ENCODE measurements at places on chromosomes 1 and 21.

- no peak for DNase-seq
Observed at GRCh38 chr1:43932786-43933385, 715 bp upstream of the ARTN start.

- DNase-seq, result no peak
Observed at GRCh38 chr1:29259802-29260441, 23.6 kb downstream of the PTPRU start.

DNA sequence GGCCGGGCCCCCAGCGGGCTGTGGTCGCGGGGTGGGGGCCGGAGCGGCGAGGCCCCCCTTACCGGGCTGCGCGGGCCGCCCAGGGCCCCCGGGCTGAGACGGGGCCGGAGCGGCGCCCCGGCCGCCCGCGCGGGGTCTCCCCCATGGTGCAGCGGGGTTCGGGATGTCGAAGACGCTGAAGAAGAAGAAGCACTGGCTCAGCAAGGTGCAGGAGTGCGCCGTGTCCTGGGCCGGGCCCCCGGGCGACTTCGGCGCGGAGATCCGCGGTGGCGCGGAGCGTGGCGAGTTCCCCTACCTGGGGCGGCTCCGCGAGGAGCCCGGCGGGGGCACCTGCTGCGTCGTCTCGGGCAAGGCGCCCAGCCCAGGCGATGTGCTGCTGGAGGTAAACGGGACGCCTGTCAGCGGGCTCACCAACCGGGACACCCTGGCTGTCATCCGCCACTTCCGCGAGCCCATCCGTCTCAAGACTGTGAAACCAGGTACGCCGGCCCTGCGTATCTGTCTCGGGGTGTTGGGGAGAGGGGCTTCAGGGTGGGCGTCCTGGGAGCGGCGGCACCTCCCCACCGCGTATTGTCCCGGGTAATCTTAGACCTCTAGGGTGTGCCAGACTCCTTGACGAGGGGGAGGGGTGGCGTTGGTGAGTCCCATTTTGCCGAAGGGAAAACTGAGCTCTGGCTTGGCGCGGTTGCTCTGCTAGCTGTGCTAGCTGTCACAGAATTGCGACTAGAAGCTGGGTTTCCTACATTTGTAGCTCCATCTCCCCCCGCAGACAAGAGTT is 745 bp downstream of the MAGI3 start:
- DNase-seq, result peak; percentile 35

DNA sequence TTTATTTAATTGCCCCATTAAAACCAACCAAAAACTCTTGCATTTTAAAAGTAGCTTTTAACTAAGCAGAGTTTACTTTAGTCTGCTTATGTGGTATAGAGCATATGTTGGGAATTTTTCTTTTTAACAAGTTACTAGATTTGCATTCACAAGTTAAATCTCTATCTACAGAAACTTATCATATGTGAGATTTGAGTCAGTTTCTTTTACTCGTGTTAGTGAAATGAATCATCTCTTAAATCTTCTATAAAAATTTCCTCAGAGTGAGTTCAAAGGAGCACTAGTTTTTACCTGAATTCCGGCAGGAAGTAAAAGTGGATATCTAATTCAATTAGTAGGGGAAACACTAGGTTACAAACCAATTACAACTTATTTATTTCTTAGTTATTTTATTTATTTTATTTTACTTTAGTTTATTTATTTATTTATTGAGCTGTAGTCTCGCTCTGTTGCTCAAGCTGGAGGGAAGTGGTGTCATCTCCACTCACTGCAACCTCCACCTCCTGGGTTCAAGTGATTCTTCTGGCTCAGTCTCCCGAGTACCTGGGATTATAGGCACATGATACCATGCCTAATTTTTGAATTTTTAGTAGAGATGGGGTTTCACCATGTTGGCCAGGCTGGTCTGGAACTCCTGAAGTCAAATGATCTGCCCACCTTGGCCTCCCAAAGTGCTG is 1609.6 kb upstream of the B3GALT2 start:
- no peak for DNase-seq

DNA sequence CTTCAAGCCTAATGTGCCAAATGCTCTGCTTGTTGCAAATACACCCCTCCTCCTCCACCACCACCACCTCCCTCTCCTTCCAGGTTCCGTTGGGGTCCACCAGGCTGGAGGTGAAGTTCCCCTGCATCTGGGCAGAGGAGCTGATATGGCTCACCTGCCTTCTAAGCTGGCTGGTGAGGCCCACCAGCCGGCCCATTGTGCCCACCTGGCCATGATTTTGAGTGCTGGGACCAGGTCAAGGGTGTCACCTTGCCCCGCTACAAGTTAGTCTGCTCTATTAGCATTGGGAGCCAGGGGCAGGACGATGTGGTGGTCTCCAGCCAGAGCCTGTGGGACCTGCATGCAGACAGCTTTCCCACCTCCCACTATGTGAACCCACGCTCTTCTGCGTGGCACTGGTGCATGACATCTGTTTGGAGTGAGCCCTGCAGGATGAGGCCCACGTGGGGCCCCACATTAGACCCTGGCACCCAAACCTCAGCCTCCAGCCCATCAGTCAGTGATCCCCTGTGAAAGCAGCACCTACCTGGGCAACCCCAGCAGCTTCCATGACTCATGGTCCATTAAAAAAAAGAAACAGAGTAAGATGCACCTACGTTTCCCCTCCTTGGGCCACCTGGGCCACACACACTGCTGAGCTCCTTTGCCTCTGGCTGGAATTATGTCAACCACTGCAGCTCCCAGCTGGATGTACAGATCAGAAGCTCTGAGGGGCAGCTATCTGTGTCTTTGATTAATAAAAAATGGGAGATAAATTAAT is 15.6 kb upstream of the CDCP2 start:
- no peak for DNase-seq

DNA sequence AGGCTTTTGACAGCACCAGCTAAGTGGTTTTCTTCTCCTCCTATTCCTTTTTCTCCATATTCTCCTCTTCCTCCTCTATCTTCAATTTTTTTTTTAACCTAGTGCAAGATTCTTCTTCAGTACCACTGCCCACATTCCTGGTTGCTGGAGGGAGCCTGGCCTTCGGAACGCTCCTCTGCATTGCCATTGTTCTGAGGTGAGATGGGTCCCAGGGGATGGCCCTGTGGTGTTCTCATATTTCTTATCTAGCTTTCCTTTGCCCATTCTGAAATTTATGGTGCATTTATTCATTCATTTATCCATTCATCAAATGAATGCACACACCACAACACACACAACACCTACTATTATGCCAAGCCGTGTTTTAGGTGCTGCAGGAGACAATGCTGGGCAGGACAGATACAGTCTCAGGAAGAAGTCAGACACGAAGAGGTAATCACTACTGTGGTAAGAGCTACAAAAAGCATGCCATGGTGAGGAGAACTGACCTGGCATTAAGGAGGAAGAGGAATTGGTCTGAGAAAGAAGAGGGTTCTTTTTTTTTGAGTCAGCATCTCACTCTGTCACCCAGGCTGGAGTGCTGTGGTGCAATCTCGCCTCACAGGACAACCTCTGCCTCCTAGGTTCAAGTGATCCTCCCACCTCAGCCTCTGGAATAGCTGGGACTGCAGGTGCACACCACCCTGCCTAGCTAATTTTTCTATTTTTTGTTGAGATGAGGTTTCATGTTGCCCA is 47.5 kb upstream of the TDRD10 start:
- no peak for DNase-seq

- DNase-seq, result no peak
Observed at GRCh38 chr21:27359141-27359540, 392.3 kb upstream of the ADAMTS5 start.

GRCh38 chr1:225389843-225390242 is 38.0 kb downstream of the LBR start:
- DNase-seq, result no peak

- no peak for DNase-seq
Observed at GRCh38 chr1:161092621-161093028, 3.3 kb upstream of the NECTIN4 start.

GRCh38 chr1:30887485-30888315 is 20.9 kb downstream of the SDC3 start:
- no peak for DNase-seq

DNA sequence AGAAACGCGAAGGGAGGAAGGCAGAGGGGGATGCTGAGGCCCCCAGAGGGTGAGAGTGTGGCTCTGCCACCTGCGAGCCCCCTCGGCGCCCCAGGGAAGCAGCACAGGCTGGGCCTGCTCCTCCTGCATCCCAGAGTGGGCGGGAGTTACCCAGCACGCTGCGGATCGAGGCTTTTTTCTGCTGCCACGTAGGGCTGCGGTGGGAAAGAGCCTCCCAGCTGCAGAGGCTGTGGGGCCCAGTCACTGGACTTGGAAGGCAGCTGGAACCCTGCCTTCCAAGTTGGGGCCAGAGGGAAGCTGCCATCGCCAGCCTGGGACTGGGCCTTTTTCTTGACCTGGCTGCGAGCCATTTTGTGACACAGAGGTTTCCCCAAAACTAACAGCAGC is 2.3 kb upstream of the GRIK3 start:
- no peak for DNase-seq

DNA sequence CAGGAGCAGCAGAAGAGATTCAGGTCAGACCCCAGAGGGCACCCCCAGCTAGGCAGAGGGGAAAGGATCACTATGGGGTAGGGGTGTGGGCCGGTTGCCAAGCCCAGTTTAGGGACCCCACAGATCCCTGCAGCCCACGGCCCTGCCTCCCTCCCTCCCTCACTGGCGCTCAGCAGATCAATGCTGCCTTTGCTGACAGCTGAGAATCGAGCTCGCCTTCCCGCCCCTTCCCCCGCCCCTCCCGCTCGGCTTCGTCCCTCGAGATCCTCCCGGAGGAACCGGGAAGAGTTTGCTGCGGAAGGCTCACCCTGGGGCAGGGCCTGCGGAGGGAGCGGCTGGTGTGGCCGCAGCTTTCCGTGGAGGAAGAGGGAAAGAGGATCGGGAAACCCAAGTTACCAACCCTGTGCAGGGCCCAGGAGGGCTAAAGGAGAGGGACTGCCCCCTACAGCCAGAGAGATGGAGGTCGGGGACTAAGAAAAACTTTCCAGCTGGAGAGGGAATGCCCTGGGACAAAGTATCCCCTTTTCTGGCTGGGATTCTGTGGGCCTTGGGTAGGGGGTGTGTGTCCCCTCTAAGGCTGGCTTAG is 1.1 kb upstream of the KCNQ4 start:
- DNase-seq, result no peak

DNA sequence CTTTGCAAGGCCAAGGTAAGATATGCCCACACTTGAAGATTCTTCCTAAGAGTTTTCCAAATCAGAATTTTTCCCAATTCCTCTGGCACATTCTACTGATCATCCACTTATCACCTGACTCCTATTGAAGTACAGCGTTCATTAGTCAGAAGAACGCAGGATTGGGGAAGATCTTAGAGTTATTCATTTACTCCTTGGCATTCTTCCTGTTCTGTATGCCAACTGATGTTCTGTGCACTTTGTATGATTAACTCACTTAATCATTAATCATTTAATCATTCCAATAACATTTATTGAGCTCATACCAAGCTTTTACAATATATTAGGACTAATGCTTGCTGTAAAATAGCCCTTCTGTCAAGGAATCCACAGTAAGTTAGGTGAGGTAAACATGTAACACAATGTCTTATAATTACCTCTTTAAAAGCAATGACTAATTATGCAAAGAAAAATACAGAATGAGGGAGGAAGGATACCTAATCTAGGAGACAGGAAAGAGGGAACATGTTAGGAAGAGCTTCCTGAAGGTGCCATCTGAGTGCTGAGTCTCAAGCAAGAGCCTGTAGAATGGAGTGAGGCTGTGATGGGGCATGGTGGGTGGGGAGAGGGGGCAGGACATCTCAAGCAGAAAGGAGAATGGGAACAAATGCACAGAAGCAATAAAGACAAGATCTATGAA is 71.1 kb upstream of the DPT start:
- no peak for DNase-seq

GRCh38 chr21:42306366-42307035 is 8.7 kb downstream of the TFF3 start:
- peak; percentile 44 for DNase-seq
